SHP77 (cell line): ENCODE measurements at places on chromosomes 5 and 9.
A peak's percentile ranks its signal among the peaks of the same experiment; 100 is the strongest.

GRCh38 chr5:76210946-76211345 is 127.8 kb downstream of the SV2C start:
- no peak for DNase-seq

- no peak for DNase-seq
Measured at GRCh38 chr5:177578316-177578715, 13.7 kb upstream of the TMED9 start.

- DNase-seq: peak; percentile 31
Measured at GRCh38 chr5:141155540-141156374, 5.9 kb downstream of the PCDHB6 start.

DNA sequence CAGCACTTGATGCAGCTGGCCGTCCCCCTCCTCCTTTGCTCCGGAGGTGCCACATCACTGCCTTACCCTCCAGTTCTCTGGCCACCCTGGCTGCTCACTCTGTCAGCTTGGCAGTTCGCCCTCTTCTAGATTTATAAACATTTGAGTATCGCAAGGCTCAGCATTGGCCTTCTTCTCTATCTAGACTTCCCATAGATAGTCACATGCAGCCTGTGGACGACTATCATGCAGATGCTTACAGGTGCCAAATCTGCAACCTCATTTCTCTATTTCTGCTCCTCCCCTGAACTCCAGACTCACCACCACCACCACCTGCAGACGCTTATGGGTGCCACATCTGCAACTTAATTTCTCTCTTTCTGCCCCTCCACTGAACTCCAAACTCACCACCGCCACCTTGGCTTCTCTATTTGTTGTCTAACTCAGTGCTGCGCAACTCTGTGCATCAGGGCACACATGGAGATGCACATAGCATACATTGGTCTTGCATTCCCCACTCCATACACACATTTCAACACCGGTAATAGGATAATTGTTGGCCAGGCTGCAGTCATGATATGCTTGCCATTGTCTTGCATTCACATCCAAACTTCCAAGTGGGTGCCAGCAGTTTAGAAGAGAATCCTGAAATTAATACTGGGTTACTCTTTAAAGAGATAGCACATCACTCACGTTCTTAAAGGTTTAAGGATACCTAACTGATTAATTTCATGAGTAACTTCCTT is 1.9 kb upstream of the DAP start:
- no peak for DNase-seq

DNA sequence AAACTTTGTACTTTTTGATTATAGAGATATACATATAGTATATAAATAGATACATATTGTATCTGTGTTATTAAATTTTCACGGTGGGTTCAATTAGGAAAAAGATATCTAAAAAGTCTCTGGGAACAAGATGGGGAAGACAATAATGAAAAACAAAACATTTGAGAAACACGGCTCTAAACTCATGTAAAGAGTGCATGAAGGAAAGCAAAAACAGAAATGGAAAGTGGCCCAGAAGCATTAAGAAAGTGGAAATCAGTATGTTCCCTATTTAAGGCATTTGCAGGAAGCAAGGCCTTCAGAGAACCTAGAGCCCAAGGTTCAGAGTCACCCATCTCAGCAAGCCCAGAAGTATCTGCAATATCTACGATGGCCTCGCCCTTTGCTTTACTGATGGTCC is at the start of gene IFNA1:
TSS of gene IFNA1 (plus strand) at position 301 of the 400 bp plus-strand sequence. CDS start at position 370, 69 bp downstream.
- no peak for DNase-seq

DNA sequence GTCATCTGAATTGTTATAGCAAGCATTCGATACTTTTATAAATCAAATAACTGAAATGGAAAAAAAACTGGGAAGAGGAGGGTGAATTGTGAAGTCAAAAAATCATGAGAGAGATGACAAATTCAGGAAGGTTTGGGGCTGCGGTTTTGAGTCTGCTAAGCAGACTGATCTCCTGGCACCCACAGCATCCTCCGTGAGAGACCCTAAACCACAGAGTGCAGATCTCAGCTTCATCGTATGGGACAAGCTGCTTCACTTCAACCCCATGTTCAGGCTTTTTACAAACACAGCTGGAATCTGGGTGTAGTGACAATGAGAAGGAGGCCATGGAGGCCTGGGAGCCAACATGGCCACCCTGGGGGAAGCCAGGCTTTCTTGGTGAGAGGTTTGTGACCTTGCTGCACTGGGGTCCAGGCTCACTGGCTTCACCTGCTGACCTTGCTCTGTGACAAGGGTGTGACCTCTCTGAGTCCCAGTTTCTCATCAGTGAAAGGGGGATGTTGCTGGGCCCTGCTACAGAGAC is 19.4 kb downstream of the USP20 start:
- DNase-seq: no peak

DNA sequence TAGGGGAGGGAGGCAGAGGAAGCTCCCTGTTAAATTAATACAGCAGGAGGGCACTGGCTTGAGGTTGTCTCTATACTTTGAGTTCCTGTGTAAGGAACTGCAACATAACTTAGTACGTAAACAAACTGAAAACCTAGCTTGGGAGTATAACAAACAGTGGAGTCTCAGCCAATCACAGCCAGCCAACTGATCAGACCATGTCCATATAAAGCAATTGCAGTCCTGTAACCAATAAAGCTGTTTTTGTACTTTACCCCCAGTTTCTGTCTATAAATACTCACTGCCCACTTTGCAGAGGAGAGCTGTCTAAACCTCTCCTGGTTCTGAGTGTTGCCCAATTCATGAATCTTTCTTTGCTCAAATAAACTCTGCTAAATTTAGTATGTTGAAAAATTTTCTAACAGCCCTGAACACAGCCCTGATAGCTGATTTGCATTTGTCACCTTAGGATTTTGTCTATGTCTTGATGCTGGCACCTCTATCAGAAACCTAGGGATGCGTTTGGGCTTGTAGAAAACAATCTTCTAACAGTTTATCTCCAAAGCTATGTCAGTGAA is 39.9 kb downstream of the GDNF start:
- DNase-seq: no peak

- DNase-seq: no peak
Measured at GRCh38 chr9:110672873-110673510, 4.4 kb downstream of the MUSK start.

- DNase-seq: no peak
Measured at GRCh38 chr5:103973669-103974068, 411.1 kb upstream of the NUDT12 start.

DNA sequence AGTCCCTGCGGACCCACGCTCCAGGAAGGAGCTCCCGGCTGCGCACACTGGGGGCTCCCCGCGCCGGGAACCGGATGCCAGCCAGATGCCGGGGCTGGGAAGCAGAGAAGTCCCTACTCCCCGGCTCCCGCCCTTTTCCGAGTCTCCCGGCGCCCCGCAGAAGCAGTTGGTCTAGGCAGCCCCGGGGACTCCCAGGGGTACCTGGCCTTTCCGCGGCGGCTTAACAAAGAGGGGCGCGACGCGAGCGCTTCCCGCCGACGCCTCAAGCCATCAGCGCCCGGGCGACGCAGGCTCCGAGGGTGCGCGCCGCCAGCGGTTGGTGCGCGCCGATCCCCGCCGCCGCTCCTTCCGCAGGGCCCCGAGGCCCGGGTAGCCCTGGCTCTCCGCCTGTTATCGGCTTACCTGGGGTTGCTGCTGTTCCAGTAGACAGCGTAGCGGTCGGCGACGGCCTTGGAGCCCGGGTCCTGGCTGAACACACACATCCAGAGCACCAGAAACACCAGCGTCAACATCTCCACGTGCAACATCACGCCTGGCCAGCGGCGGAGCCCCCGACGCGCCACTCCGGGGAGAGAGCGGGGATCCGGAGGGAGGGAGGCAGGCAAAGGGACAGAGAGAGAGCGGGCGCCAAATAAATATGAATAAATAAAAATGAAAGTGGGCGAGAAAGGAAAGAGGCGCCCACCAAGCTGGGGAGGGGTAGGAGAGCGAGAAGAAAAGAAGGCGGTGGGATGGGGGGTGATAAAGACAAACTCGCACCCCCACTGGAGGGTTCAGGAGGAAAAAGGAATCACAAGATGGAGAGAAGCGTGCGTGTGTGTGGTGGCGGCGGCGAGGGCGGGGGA is 428 bp downstream of the EFNA5 start:
- DNase-seq: peak; percentile 33

GRCh38 chr9:84703793-84704192 is 34.3 kb downstream of the NTRK2 start:
- no peak for DNase-seq

DNA sequence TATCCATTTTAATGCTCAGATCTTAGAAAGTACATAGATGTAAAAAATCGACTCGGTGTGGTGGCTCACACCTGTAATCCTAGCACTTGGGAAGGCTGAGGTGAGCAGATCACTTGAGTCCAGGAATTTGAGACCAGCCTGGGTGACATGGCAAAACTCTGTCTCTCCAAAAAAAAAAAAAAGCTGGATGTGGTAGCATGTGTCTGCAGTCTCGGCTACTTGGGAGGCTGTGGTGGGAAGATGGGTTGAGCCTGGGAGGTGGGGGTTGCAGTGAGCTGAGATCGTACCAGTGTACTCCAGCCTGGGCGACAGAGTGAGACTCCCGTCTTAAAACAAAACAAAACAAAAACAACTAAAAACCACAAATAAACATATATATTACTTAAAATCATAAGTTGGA is 61.4 kb downstream of the RASA1 start:
- DNase-seq: no peak

GRCh38 chr9:33105959-33106358 is 29.5 kb upstream of the SMU1 start:
- DNase-seq: no peak

- DNase-seq: no peak
Measured at GRCh38 chr5:156232251-156232869, 94.6 kb upstream of the SGCD start.

- DNase-seq: no peak
Measured at GRCh38 chr5:172700365-172701290, 59.6 kb downstream of the NEURL1B start.

- DNase-seq: no peak
Measured at GRCh38 chr5:30749971-30750370, 443.5 kb upstream of the CDH6 start.

GRCh38 chr9:133374612-133375115 is 1.2 kb downstream of the SURF4 start:
- DNase-seq: no peak

DNA sequence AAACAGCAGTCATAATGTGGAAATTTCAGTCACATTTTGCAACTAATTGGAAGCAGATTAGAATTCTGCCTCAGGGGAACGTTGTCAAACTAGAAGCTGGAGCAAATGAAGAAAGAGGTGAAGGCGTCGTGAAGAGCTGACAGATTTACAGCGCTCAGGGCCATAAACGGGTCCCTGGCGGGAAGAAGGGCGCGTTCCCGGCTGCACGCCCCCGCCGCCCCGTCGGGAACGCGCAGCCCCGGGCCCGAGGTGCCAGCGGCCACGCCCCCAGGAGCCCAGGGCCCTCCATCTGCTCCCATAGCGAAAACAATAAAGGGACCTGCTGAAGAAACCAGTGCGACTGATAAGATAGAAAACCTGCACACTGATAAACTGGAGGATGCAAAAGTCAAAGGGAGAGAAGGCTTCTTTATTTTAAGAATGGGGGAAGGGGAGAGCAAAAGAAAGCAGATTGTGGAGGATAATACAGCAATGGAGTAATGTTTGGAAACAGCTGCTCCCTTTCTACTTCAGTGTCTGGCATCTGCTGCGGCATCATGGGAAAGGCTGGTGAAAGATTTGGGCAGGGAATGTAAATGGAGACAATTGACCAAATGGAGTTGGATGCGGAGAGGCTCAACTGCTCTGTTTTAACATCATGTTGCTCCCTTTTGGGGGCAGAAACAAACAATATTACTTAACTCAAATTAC is 11.1 kb downstream of the ZNF608 start:
- DNase-seq: no peak
